CD4-positive, alpha-beta memory T cell (primary cell): ENCODE measurements at places on chromosomes 6 and 20. TPM values are rescaled to one million over a fixed set of nuclear protein-coding genes. Genes with fewer than 3 reads are reported as not detected.

DNA sequence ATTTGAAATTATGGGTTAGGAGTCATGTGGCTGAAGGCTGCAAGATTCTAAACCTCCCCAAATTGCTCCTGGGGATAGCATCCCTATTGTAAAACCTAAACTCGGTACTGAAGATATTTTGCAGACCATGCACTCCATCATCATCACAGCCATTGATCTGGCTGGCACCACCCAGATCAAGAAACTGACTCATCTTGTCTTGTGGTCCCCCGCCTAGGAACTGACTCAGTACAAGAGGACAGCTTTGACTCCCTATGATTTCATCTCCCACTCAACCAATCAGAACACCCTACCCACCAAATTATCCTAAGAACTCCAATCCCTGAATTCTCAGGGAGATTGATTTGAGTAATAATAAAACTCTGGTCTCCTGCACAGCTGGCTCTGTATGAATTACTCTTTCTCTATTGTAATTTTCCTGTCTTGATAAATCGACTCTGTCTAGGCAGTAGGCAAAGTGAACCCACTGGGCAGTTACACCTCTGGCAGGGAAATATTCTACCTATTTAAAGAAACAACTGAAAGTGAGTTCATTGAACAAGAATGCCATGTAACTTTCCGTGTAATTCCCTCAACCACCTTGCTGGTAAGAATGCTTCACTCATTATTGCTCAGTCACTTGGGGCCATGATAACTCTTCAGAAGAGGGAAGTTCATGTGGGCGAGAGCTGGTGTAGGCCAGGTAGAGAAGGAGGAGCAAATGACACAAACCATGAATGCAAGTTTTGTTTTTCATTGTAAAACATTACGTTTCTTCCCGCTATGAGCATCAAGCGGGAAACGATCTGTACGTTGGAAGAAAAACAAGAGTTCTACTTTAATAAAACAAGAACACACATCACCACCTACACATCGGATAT lies 602.9 kb upstream of the ARID1B start:
- DNase-seq, result no peak

DNA sequence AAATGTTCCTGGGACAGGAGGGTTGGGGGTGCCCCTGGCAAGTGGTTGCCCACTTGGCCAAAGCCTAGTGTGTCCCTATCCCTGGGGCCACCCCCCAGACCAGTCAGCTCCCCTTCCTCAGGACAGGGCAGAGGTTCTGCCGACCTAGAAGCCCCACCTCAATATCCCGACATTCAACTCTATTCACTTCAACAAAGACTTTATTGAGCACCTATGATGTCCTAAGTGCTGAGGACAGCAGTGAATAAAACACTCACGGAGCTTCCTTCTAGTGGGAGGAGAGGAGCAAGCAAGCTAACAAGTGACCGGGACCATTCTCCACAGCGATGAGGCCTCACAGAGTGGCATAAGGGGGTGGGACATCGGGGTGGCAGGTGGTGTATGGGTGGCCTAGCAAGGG lies 52.7 kb downstream of the GRM4 start:
- no peak for DNase-seq

DNA sequence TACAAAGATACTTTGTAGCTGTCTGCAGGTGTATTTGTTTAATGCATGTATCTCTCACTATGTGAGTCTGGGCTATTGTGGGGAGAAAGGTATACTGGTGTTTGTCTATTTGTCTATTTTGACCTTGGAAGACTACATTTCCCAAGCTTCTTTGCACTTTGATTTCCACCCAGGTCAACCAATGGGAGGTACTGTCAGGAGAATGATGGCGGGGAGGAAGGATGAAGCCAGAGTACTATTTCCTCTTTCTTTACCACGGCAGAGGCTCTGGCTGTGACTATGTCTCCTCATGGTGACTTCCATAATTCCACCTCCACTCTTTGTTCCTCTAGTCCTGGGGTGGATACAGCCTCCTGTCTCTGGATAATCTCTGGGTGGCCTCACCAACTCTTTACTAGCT lies 23.1 kb downstream of the LBP start:
- no peak for DNase-seq

- no peak for DNase-seq
These were observed 43.1 kb upstream of the SNX9 start for GRCh38 chr6:157779705-157780604.

KIAA0408 gene
- 6.9 TPM for total RNA-seq

DNA sequence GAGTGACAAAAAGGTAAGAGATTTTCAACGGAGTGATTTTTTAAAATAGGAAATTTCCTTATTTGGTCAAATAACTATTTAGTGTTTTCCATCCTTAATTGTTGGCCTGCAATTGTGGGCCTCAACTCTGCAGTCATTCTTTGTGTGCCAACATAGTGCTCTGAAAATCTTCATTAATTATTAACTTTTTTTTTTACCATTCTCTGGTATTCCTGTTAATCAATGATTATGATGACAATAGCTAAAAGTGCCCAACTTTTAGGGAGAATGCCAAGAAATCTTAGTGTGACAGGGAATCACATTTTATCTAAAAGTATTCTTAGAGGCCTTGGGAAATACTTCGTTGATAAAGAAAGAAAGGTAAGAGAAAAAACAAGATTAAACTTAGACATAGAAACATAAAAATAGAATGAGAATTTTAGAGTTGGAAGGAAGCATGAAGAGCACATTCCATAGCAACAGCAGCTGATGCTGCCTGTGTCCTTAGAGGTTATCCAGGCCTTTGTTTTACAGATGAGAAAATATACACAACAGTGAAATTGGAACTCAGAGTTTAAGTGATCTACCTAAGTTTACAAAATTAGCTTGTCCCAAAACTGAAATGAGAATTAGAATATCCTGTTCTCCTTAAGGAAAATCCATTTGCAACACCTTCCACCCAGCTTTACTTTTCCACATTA lies 1.2 kb downstream of the GPRC6A start:
- DNase-seq, result no peak

GRCh38 chr6:138963531-138963930 lies 24.5 kb downstream of the REPS1 start:
- no peak for DNase-seq

- no peak for DNase-seq
These were observed 91.2 kb upstream of the BACH2 start for GRCh38 chr6:90387826-90388225.

SLC32A1 gene
- not detected for total RNA-seq

- no peak for DNase-seq
These were observed 149.9 kb downstream of the IBTK start for GRCh38 chr6:82097676-82098075.

- no peak for DNase-seq
These were observed 119.0 kb upstream of the ZNF184 start for GRCh38 chr6:27591699-27592480.

DNA sequence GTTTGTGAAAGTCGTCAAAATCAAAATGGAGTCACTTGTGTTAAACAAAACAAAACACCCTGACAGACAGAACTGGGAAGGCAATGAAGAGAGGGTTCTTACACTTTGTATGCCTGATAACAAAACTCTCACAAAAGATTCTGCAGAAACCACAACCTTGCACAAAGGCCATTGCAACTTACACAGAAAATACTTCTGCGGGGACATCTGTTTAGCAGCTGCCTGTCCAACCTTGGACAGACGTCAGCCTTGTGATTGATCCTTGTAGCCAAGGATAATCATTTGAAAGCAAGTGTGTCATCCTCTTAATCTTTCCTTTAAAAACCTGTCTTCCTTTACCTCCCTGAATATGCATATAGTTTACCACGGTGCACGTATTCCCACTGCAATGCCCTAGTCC lies 17.0 kb upstream of the SLC22A3 start:
- no peak for DNase-seq

SCRT2 gene
- total RNA-seq, result not detected

DNA sequence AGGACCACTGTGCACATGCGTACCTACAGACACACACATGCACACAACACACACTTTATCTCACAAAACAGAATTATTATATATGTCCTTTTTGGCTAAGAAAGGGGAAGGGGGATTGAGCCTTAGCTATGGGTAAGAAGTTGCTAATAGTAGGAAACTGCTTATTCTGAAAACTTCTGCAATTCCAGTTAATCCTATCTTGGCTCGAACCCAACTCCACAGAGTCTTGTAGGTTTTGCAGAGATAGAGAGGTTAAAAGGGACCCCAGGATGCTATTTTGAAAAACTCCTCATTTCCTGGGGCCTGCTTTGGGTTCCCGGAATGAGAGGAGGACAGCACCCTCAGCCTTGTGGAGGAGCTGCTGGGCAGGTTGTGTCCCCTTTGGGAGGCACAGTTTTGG lies 233.8 kb downstream of the CLIC5 start:
- no peak for DNase-seq
